ENCODE measurements at places on chromosomes 11 and 22.

GRCh38 chr22:32339190-32340012 is 18.3 kb upstream of the RFPL3 start:
- DNase-seq: no peak

DNA sequence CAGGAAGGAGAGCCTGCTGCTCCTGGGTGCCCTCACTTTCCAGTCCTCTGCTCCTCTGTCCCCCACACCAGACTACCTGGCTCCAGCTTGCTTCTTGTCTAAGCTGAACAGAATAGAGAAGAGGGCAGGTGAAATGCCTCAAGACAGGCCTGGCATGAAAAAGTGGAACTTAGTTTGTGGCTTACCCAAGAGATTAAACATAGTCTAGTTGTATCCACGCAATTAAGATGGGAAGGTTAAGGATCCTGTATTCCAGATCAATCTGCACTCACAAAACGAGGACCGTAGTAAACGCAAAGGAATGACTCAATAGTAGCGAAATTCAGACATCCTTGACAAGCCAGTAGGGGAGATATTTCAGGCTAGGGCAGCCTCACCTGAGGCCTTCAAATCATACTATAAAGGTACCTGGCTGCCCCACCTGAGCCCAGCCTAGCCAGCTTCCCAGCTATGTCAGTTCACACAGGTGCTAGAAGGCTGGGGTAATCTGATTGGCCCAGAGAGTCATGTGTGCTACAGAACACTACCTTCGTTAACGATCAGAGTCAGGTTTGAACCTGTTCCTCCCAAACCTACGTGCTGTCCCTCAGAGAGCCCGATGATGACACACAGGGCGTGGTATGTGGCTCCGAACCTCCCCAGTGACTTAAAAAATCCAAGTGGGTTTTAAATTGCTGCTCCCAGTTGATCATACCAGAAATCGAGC is 46.5 kb downstream of the AHNAK start:
- no peak for DNase-seq

- no peak for DNase-seq
Measured at GRCh38 chr22:49668402-49668801, 159.3 kb downstream of the BRD1 start.

DNA sequence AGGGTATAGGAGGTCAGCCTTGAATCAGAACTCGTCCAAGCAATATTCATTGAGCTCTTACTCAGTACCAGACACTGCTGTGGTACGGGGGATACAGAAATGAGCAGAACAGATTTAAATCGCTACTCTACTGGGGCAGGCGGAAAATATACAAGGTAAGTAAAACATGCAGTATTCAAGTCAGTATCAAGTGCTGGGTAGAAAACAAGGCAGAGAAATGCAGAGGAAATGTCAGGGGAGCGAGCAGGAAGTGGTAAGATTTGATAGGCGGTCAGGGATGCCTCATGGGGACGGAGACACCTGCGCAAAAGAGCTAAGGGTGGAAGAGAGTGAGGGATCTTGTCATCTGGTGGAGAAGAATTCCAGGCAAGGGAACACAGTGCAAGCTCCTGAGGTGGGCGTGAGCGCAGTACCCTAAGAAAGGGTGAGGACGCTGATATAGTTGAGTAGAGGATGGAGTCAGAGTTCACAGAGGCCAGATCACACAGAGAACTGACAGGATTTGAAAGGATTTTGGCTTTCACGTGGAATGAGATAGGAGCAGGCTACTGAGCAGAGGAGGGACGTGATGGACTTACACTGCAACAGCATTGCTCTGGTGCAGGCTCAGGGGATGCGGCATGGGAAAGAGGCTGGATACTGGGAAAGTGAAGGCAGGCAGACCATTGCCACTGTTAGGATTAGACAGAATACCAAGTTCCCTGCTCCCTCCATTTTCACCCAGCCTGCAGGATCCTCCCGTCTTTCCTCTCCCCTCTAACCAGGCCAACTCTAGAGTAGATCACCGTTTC is 35.8 kb downstream of the SC5D start:
- DNase-seq: no peak

GRCh38 chr11:132459736-132460135 is 1072.6 kb downstream of the OPCML start:
- DNase-seq: no peak

GRCh38 chr11:111718436-111718835 is 47.8 kb downstream of the PPP2R1B start:
- DNase-seq: no peak

- no peak for DNase-seq
Measured at GRCh38 chr11:59216641-59217564, 4.2 kb upstream of the MPEG1 start.

Measured in left hindlimb (tissue), 1 donor.